ENCODE measurements at places on chromosomes 6 and 20.
A peak's percentile ranks its signal among the peaks of the same experiment; 100 is the strongest.

- peak; percentile 91 for DNase-seq
Measured at GRCh38 chr20:63740627-63741353, 1.2 kb downstream of the SLC2A4RG start.

- no peak for DNase-seq
Measured at GRCh38 chr6:11830105-11830504, 51.5 kb upstream of the ADTRP start.

DNA sequence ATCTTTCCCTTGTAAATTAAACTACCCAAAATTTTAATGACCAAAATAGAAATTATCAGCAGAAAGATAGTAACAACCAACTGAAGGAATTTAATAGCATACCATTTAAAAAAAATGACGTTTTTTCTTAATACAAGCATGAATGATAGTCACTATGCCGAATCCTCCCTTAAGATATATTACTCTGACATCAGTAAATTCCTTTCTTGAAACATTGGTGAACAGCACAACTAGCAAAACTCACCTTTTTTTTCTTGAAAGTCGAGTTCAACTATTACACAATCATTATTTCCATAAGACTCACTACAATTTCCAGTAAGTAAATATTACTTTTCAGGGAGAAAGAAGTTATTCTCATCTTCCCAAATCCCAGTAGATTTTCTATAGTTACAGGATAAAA is 433.2 kb downstream of the GRIK2 start:
- DNase-seq: peak; percentile 35

- no peak for DNase-seq
Measured at GRCh38 chr6:115442323-115442722, 618.4 kb downstream of the FRK start.

DNA sequence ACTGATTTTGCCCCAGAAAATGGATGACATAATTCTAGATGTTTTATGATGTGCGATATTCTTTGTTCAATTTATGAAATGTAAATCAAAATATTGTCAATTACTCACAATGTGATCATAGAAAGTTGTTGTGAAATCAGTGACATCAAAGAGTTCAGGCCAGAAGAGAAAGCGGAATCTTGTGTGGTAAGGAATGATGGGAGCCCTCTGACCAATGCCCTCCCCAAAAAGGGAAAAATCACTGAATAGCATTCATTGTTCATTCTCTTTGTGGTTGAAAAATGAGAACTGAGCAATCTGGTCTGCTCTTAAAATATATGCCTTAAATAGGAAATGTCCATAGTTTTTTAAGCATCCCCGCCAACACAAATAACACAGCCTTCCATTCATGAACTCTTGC is 247.1 kb upstream of the GRIK2 start:
- DNase-seq: peak; percentile 54

DNA sequence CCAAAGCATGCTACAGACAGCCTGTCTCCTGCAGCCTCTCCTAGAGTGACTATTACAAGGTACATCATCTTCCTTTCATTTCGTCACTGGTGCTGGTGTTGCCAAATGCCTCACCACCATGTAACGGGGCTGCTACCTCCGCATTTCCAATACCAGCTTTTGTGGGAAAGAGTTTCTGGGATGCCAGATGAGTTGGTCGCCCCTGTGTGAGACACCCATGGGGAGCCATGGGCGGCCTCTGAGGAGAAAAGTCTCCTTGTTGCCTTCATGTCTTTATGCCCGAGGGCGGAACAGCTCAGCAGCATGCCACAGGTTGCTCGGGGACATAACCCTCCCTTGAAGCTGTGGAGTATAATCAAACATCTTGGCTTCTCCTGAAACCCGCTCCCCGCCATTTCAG is 169.6 kb downstream of the THBS2 start:
- DNase-seq: no peak

DNA sequence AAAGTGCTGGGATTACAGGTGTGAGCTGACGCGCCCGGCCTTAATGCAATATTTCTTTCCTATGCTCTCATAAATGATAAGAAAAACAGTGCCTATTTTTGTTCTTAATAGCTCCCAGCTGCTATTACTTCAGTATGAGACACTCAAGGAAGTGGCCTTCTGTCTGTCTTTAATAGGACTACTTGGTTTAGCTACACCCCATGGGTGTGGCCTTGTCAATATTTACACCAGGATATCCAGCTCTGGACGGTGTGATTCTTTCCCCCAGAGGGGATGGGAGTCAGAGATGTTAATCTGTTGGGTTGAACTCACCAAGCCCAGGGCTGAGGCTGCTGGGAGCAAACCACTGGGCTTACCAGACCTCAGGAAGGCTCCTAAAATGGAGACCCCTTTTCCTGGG is 134.2 kb downstream of the CEP57L1 start:
- no peak for DNase-seq

DNA sequence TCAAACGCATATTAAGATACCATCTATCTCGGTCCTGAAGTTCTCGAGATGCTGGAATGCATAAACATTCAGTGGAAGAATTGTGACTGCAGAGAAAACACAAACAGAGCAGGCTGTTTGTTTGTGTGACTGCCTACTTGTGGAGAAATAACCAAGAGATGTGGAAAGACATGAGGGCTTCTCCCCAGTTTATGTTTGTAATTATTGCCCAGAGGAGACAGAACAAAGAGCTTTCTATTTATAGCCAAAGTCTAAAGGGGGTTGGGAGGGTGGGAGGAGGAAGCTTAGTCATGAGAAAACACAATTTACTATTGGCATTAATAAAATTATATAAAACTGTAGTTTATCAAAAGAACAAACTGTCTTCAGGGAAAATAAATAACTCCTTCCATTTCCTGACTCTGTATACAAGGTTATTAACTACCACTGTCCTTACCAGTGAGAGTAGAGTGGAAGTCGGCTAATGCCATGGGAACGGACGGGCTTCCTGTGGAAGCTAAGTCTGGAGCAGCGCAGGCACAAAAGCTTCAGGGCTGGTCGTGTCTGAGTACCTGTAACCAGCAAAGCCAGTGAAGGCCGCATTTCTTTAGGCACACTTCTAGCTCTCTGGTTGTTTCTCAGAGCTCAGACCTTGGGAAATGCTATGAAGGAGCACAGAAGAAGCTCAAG is 200.2 kb upstream of the SUPT3H start:
- peak; percentile 53 for DNase-seq

- DNase-seq: peak; percentile 90
Measured at GRCh38 chr6:81938014-81938856, 185.8 kb upstream of the TENT5A start.

DNA sequence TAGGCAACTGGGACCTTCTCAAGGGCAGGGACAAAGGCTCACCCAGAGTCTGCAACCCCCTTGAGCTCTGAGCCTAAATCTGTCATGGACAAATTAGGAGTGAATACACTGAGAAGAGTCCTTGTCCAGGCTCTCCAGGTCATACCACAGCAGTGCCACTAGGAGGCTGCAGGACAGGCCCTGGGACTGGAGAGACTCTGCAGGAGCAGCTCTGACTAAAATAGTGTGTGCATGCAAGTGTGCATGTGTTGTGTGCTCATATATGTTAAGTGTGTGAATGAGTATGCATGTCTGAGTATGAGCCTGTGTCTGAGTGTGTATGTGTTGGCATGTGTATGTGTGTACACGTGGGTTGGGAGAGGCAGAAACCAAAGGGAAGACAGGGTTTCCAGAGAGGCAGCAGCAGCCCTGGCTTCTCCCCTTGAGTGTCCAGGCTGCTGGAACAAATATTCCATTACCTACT is 27.1 kb downstream of the MRPL14 start:
- peak; percentile 49 for DNase-seq

GRCh38 chr20:57555457-57556184 is 5.3 kb upstream of the PCK1 start:
- DNase-seq: no peak

- DNase-seq: no peak
Measured at GRCh38 chr6:158369241-158369640, 57.0 kb downstream of the TULP4 start.

- no peak for DNase-seq
Measured at GRCh38 chr20:49319208-49319809, 41.5 kb upstream of the ZNFX1 start.

GRCh38 chr20:60553095-60553494 is 594.9 kb downstream of the CDH26 start:
- DNase-seq: no peak

- no peak for DNase-seq
Measured at GRCh38 chr6:33732817-33733708, 13.6 kb downstream of the IP6K3 start.

GRCh38 chr20:33837096-33837830 is 26.1 kb downstream of the CHMP4B start:
- no peak for DNase-seq

GRCh38 chr20:20527661-20528060 is 159.8 kb downstream of the INSM1 start:
- DNase-seq: no peak

DNA sequence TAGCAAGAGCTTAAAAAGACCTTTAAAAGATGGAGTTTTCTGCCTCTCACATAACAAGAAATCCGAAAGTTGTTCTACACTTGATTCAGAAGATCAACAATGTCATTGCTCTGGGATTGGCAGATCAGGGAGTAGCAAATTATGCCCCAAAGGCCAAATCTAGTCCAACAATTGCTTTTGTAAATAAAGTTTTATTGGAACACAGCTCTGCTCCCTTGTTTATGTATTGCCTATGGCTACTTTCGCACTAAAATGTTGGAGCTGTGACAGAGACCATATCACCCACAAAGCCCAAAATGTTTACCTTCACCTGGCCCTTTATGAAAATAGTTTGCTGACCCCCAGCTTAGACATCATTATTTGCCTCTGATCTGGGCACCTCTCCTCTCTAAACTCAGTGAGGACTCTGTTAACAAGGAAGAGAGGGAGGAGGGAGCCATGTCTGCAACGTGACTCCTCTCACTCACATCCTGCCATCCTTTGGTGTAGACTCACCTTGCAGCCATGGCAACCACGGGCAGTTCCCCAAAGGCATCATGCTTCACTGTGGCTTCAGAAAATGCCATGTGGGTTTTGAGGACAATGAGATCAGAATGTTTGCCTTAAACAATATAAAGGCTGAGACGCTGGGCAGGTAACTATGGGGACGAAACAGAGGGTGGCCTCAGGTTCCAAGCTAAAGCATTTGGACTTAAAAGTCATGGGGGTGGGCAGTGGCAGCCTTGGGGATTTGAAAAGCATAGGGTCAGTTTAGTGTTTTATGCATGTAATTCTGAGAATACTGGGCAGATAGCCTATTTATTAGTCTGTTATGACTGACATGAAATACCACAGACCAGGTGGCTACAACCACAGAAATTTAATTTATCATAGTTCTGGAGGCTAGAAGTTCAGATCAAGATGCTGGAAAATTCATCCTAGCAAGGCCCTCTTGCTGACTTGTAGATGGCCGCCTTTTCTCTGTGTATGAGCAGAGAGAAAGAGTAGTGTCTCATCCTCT is 149.7 kb upstream of the TNFAIP3 start:
- no peak for DNase-seq

DNA sequence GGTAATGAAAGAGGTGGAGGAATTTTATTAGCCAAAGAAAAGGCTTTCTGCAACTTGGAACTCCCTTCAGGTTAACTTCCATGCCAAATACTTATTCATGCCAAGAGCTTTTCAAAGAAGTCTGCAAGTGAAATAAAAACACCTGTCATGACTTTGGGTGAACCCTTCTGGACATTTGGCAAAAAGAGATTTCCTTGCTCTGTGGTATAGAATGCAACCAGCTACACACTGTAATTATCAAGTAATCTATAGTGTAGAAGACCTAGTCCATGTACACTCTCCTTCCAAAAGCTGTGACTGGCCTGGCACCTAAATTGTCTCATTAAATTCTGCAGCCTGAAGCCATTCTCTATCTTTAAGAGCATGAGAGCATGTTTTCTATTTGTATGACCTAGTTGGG is 232.3 kb downstream of the COL12A1 start:
- no peak for DNase-seq

GRCh38 chr6:129606664-129607063 is 103.3 kb downstream of the ARHGAP18 start:
- DNase-seq: peak; percentile 21

DNA sequence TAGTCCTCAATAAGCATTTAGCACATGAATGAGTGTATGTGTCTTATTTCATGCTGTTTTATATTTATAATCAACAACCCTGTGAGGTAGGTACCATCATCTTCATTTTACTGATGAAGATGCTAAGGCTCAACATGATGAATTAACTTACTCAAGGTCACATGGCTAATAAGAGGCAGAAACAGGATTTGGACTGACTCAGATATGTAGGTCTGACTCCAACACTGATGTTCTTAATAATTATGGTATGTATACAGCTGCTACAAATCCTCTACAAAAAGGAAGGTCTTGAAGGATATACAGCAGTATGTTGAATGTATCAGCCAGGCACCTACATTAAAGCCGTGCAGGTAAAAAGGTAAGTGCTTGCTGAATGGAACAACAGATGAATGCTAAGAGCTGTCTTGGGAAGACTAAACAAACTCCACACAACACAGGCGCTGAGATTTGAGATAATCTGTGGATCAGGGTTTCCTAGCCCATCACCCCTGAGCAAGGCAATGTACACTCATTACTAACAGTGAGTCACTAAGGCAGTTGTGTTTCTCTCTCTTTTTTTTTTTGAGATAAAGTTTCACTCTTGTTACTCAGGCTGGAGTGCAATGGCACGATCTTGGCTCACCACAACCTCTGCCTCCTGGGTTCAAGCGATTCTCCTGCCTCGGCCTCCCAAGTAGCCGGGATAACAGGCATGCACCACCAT is 31.9 kb downstream of the TTI1 start:
- DNase-seq: peak; percentile 65

GRCh38 chr6:109105681-109106080 is 10.4 kb downstream of the CEP57L1 start:
- DNase-seq: no peak

DNA sequence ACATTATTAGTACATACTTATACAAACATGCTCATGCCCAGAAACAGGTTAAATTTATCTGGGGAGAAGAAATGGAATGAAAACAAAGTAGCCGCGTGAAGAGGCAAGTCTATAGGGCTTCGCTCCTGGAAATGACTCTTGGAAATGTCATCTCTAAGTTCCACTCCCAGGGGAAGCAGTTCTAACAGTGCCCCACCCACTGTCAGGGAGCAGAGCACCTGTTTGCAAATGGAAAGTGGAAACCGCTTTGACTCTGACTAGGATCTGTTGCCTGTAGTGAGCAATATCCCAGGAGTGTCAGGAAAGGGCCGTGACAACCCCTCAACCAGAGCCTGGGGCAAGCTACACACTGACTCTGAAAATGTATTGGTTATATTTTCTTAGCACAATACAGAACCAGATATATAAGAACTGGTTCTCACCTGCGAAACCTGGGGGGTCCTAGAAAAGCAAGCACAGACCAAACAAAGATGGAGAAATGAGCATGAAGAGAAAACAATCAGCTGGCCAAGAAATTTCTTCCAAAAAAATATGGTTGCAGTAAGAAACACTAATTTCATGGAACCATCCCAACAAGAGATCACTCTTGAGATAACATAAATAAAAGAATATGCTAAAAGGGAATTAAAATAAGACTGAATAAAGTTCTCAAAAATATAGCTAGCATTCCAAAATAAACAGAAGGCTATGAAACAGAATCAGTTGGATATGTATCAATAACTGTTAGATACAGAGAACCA is 47.5 kb upstream of the CRISP1 start:
- no peak for DNase-seq

- DNase-seq: no peak
Measured at GRCh38 chr20:25389858-25390537, 637 bp downstream of the ABHD12 start.
